CD4-positive, alpha-beta T cell (primary cell): ENCODE measurements at places on chromosomes 7 and 10.

DNA sequence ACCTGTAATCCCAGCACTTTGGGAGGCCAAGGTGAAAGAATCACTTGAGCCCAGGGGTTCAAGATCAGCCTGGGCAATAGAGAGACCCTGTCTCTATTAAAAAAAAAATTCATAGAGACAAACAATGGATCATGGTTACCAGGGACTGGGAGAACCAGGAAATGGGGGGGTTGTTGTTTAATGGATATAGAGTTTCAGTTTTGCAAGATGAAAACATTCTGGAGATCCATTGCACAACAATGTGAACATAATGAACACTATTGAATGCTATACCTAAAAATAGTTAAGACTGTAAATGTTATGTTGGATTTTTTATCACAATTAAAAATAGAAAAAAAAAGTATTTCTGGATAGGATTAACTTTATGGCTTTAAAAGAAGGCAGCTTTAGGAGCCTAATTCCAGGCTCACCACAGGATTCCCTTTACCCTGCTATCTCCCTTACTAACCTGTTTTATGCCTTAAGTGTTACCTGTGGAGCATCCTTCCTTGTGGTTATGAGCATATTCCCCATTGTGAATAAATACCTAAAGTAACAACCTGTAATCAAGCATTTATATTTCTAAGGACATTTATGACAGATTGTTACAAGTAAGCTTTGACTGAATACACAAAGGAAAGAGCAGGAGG is 45.1 kb upstream of the SGCE start:
- DNase-seq, result no peak
- no peaks in the 10 kb centered on the region for H3K36me3 ChIP-seq
- no peak overlapping the region for H3K4me3 ChIP-seq
- H3K4me1 ChIP-seq, result no peaks in the 10 kb centered on the region
- no peaks in the 10 kb centered on the region for H3K27me3 ChIP-seq
- H3K27ac ChIP-seq, result no peak overlapping the region

DNA sequence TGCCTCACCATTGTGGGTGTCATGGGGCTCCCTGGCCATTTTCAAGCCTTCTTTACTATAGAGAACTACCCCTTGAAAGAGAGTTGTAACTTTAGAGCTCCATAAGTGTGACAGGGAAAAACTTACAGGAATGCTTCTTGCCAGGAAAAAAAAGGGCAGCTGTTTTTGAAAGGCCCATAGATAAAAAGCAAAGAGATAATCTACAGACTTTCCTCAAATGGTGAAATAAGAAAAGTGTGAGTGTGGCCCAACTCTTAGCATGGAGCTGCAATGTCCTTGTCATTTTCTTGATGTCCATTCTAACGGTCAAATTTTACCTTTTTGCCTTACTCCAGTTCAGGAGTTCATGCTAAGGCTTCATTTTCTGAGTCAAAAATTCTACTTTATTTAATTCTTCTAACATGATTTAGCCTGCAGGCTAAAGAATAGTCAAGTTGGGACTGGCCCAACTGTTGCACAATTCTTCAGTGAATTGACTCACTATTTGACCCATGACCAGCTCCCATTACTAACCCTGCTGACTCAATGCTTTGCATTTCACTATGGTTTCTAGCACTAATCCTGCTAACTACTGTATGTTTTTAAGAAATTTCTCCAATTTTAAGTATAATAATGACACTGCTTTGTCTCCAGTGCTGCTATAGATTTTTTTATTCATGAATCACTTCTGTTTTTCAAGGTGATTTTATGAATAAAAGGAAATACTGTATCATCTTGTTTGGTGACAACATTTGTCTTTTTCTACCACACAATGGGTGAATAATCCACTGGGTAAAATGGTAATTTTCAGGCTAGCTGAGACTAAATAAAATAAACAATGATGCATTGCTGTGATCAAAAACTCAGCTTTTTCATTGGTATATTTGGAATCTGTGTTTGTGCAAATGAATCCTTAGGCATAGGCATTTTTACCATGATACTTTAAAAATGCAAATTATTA is 41.4 kb upstream of the SGCE start:
- no peaks in the 10 kb centered on the region for H3K36me3 ChIP-seq
- H3K4me3 ChIP-seq, result no peak overlapping the region
- no peaks in the 10 kb centered on the region for H3K4me1 ChIP-seq
- no peak overlapping the region for H3K27ac ChIP-seq

DNA sequence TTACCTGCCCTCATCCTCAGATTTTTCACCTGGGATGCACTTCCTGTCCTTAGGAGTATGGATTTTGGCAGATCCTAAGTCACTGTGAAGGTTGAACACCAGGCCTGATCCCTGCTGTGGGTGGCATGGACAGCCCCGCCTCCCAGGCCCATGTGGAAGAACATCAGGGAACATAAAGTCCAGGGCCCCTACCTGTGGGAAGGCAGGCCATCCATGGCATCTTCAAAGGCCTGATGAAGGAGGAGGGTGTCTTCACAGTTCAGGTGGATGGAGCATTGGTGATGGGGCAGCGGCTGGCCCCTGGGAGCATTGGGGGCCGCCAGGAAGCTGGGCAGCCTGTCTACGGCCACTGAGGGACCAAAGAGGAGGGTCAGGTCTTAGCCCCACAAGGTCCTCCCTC is 24.6 kb downstream of the PYROXD2 start:
- DNase-seq, result no peak
- H3K4me3 ChIP-seq, result no peak overlapping the region
- H3K36me3 ChIP-seq, result peaks cover 6% of the 10 kb centered on the region
- H3K27me3 ChIP-seq, result no peaks in the 10 kb centered on the region
- no peak overlapping the region for H3K27ac ChIP-seq

- DNase-seq, result no peak
- no peak overlapping the region for H3K4me3 ChIP-seq
- no peaks in the 10 kb centered on the region for H3K36me3 ChIP-seq
- H3K27ac ChIP-seq, result no peak overlapping the region
- no peaks in the 10 kb centered on the region for H3K4me1 ChIP-seq
Measured at GRCh38 chr7:106129291-106129690, 17.2 kb upstream of the SYPL1 start.

- no peaks in the 10 kb centered on the region for H3K36me3 ChIP-seq
- H3K4me1 ChIP-seq, result no peaks in the 10 kb centered on the region
- DNase-seq, result no peak
- no peak overlapping the region for H3K27ac ChIP-seq
Measured at GRCh38 chr7:112371701-112372100, 78.6 kb upstream of the IFRD1 start.

DNA sequence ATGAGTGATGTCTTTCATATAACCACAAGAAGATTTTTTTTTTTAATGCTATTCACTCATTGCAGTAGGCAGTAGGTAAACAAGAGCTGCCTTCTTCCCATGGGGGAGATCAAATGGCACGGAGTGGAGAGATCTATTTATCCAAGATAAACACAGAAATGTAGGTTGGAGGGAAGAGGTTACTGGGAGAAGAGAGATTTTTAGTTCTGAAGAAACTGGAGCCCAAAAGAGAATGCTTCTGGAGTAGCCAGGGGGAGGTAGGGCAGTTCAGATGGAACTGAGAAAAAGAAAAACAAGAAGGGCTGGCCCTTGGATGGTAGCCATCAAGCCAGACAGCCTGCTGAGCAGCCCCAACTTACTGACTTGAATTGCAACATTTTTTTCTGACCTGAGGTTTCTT is 270.1 kb upstream of the TPK1 start:
- no peaks in the 10 kb centered on the region for H3K27me3 ChIP-seq
- H3K4me1 ChIP-seq, result no peaks in the 10 kb centered on the region
- DNase-seq, result no peak

DNA sequence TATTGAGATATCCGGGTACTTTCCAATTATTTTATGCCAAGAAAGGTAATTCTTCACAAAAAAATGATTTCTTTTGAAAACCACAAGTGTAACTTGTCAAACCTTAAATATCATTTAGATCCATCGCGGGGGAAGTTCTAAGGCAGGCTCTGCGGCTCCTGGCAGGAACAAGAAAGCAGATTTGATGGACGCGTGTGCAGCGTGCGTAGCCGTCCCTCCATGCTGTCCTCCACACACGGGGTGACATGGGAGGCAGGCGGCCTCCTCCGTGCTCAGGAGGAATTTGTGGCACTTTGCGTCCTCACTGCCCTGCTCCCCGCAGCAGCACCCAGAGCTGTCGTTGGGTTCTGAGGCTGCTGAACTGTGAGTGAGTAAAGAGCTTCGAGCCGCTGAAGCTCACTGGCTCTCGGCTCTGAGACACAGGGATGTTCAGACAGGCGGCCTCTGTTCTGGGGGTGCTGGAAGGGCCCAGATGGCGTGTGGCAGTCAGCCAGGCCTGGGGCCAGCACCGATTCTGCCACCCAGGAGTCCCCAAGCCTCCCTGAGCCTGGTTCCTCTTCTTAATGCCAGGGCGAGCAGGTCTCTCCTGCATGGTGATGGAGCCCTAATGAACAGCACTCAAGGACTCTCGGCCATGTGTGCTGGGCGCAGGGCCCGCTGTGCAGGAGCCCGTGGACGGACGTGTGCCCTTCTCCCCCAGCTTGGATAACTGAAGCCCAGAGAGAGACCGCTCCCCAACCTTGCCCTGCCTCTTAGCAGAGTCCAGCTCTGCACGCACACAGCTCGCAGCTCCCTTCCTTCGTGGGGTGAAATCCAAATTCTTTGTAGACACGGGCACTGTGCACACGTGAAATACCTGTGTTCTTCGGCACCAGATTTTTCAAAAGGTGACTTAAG is 185.4 kb upstream of the SHH start:
- H3K36me3 ChIP-seq, result no peaks in the 10 kb centered on the region
- H3K4me1 ChIP-seq, result peaks cover 49% of the 10 kb centered on the region
- no peak overlapping the region for H3K27ac ChIP-seq
- H3K27me3 ChIP-seq, result peaks cover 3% of the 10 kb centered on the region

DNA sequence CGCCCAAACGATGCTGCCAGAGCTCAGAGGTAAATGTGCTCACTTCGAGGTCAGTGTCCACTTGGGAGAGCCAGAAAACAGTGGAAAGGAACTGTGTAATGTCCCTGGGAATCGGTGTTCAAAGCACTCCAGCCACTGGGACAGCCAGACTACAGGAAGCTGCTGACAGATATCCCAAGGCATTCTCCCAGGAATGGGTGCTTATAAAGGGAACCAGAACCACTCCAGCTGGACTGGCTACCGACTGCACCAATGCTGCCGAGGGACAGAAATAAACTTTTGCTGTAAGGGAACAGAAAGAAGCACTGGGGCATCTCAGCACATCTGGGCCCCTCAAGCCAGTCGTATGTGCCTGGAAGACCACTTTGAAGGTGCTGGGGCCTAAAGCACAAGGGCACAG is 76.7 kb downstream of the ATXN7L1 start:
- H3K4me1 ChIP-seq, result peaks cover 17% of the 10 kb centered on the region
- H3K4me3 ChIP-seq, result no peak overlapping the region

DNA sequence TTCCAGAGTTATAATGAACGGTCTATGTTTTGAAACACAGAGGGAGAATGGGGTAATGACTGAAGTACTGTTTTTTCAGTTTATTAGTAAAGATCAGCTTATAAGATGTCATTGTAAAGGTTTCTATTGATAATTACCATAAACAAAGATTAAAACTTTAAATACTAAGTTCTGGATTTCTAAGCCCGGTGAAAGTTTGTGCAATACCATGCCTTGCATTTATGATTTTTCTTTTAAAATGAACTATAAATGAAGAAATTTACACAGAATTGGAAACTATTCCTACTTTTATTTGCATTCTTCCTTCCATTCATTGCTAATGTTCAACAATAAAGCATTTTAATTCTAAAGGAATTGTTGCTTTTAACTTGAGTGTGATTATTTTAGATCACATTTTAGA is 4.9 kb downstream of the MEOX2 start:
- no peaks in the 10 kb centered on the region for H3K36me3 ChIP-seq
- H3K4me1 ChIP-seq, result no peaks in the 10 kb centered on the region
- H3K27me3 ChIP-seq, result peaks cover 19% of the 10 kb centered on the region
- no peak overlapping the region for H3K4me3 ChIP-seq
- H3K27ac ChIP-seq, result no peak overlapping the region

DNA sequence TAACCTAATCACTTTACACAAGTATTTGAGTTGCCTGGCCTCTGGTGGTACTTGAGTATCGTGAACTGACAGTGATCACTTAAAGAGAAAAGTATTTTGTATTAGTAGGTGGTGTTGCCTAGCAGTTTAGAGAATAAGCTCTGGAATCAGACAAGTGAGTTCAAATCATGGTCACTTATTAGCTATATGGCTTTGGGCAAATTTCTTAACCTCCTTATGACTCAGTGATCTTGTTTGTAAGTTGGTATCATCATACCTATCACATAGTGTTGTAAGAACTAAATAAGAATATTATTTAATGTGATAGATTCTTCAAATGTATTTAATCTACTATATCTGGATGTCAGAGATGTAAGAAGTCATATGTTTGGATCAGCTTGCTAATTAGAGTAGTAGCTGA is 163.8 kb downstream of the RNF133 start:
- H3K4me1 ChIP-seq, result no peaks in the 10 kb centered on the region
- DNase-seq, result no peak
- H3K36me3 ChIP-seq, result no peaks in the 10 kb centered on the region
- no peak overlapping the region for H3K4me3 ChIP-seq
- H3K27me3 ChIP-seq, result no peaks in the 10 kb centered on the region

DNA sequence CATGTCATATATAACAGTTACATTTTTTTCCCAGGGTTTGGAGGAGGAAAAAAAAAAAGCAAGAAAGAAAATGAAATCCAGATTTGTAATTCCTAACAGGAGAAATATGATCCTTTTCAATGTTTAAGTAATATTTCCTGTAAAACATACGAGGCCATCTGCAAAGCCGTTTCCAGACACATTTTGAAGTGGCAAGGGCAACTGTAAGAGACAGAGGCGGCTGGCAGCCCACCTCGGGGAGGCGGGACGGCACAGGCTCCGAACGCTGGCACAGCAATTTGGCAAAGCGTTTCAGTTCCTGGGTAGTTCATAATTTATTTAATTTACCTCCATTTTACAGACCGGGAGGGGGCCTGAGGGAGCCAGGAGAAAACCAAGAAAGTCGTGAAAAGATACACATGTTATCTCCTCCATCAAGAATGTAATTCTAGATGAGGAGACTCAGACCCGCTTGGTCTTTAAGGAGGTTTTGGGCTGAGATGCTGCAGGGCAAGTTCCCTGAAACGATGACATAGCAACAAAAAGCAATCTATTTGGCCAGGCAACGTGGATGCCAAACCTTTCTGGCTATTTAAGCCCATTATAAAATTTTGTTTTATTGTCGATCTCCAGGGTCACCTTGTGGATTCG is 448.5 kb upstream of the MKI67 start:
- H3K4me3 ChIP-seq, result no peak overlapping the region
- no peaks in the 10 kb centered on the region for H3K4me1 ChIP-seq
- no peaks in the 10 kb centered on the region for H3K36me3 ChIP-seq
- no peak overlapping the region for H3K27ac ChIP-seq
- no peak for DNase-seq

DNA sequence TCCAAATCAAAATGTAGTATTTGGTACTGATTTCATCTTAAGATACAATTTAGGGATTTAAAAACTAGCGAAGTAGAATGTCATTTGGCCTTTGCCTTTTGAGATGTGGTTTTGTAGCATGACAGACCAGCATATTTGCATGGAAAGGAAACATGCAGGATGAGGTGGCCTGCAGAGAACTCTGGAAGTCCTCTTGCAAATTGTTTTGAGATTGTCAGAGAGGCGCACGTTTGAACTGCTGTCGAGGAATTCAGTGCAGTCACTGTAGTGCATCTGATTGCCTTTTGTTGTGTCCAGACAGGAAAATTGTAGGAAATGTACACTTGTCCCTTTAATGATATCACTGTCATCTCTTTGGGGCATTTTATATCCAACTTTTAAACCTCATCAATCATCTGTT is 136.7 kb downstream of the CELF2 start:
- peaks cover 80% of the 10 kb centered on the region for H3K4me1 ChIP-seq
- no peaks in the 10 kb centered on the region for H3K27me3 ChIP-seq
- H3K36me3 ChIP-seq, result no peaks in the 10 kb centered on the region
- no peak for DNase-seq
- no peak overlapping the region for H3K27ac ChIP-seq
- no peak overlapping the region for H3K4me3 ChIP-seq
